ENCODE measurements at places on chromosomes 12 and 14.

- no peak for DNase-seq
These were observed 3.6 kb downstream of the SLC48A1 start for GRCh38 chr12:47776471-47777143.

GRCh38 chr12:12181511-12181910 lies 85.3 kb downstream of the LRP6 start:
- DNase-seq, result no peak

DNA sequence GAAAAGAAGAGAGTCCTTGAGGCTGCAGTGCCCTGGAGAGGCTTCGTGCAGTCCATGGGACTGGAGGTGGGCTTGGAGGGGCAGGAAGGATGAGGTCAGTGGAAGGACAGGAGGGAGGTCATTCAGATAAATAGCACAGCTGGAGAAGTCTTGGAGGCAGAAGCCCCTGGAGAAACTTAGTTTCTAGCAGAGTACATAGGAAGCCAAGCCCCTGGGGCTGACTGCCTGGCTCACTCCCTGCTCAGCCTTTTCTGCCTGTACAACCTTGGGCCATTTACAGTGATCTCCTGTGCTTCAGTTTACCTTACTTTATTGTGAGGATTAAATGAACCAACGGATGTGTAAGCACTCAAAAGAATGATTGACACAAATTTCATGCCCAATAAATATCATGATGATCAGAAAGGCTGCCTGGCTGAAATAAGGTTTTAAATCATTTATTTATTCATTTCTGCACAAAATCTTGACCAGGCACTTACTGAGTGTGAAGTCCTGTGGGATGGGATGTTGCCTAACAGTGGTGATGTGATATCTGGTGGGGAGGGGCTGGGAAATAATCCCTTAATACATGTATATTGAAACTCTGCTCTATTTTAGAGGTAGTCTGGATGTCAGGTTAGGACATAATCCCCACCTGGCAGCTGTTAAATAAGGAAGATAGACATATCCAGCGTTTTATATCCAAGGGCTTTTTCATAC lies 54.3 kb downstream of the PLEKHG7 start:
- DNase-seq, result no peak

DNA sequence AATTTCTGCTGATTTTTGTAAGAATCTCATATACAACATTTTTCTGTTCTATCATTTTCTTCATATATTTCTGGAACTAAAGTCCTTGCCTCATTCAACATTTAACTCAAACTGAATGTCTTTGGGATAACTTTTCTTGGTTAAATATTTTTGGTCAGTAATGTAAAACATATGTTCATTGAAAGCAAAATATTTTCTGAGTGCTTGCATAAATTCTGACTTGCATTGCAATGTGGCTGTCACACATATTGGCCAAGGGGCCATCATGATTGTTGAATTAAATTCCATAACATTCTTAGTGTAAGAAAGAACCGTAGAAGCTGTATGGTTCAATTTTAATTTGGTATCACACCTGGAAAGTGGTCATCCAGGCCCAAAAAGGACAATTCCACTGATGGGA lies 369.4 kb downstream of the GALC start:
- no peak for DNase-seq

GRCh38 chr12:54383041-54383609 lies 1.4 kb downstream of the ZNF385A start:
- no peak for DNase-seq

DNA sequence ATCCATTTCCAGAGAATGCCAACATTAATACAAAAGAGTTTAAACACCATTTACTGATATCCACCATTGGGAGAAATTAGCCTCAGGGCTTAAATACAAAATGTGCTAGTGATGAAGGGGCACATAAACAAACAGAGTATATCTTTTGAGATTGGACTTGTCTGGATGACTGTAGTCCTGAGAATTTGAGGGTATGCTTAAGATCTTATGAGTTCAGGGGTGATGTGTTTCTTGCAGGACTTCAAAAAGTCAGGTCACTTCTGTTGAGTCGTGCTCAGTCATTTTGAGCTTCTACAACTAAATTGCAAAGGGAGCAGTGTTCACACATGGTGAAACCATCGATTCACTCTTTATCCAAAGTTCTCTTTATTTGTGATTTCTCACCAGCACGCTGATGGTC lies 425.7 kb downstream of the ATP23 start:
- no peak for DNase-seq

DNA sequence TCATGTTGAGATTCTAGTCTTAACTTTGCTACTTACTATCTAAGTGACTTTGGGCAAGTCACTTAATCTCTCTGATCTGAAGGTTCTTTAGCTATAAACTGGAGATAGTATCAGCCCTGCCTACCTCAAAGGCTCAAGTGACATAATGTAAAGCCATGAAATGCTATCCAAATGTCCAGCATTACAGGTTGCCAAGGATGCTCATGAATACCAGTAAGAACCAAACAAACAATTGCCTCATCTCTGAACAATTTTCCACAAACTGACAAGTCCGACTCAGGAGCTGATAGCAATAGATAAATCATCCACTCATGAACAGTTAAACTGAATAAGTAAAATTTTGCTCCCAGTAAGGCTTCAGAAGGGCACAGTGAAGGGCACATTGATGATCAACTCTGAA lies 51.5 kb downstream of the LMNTD1 start:
- no peak for DNase-seq

DNA sequence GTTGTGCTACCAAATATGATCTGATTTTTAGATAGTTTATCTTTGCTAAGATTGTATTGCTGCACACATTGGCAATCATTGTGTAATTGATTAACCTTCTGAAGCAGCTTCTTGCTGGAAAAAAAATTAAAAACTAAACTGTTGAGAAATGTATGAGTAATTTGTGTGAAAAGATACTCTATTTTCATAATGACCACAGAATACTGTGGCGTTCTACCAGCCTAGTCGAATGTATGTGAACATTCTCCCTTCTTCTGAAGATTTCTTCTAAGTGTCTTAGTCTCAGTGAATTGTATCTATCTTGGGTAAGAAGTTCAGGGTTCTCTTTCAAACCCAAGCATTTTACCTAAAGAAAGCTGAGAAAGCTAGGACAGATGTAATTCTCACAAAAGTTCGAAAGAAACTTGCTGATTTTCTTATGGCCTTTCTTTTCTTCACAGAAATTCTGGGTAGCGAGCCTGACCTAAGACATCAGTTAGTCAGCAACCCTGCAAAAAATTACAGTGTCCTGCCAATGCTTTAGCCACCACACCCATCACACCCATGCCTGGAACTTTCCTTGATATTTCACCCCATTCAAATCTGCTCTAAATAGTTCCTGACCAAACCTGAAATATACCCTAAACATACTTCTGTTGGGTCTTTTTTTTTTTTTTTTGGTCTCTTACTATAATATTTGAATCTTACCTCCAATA lies 27.1 kb upstream of the C12orf71 start:
- no peak for DNase-seq

DNA sequence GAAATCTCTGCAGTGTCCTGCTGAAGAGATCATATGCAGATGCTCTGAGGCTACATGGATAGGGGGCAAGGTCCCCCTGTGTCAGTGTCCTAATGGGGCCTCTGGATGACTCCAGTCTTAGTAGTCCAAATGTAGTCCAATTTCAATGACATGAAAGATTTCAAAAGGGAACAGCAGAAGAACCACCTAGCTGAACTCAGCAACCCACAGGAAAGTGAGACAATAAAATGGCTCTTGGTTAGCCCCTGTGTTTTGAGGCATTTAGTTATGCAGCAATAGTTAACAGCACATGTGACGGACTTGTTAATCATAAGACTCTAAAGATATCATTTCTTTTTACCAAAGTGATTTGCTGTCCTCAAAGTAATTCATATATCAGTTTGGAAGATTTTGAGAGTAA lies 22.7 kb downstream of the CCDC198 start:
- no peak for DNase-seq
